Amniotic stem cell (primary cell): ENCODE measurements at places on chromosomes 6 and 20.
A peak's percentile ranks its signal among the peaks of the same experiment; 100 is the strongest.

- no peak for DNase-seq
These were observed 236.7 kb downstream of the TENT5A start for GRCh38 chr6:81515562-81516453.

GRCh38 chr6:34310817-34311216 lies 62.0 kb upstream of the SMIM29 start:
- DNase-seq: no peak

- no peak for DNase-seq
These were observed 77.7 kb downstream of the GJA10 start for GRCh38 chr6:89972025-89972381.

DNA sequence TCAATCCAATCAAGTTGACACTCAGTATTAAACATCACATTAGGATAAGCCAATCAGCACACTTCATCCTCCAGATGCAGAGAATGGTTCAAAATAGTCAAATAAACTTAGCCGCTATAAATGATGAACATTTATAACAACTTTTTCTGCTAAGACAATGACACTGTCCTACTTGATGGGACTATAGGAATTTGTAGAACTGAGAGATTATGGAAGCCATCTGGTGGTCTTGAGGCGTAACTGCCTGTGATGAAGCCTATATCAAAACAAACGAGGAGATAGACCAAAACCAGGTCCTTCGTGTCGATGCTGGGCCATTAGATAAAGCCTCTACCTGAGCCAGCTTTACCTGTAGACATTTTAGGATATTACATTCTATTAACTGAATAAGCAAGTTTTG lies 631.1 kb downstream of the COL12A1 start:
- no peak for DNase-seq

GRCh38 chr20:19473216-19473921 lies 260.9 kb downstream of the SLC24A3 start:
- DNase-seq: no peak

DNA sequence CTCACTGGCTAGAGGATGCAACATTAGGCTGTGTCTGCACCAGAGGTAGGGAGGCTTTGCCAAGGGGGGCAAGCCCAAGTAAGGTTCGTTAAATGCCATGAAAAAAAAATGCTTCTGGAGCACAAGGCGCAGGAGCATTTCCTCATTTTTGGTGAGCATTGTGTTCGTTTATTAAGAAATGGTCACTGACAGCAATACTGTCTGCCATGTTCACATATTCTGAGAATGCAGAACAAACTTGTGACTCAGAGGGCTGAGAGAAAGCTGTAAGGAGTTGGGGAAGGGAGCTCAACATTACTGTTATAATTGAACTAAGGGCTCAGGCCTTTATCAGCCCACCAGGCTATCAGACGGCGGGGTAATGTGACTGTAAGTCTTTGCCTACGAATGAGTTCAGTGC lies 465.4 kb upstream of the BTBD3 start:
- no peak for DNase-seq

- peak; percentile 25 for DNase-seq
These were observed 19.8 kb downstream of the NEDD9 start for GRCh38 chr6:11212664-11213063.

- no peak for DNase-seq
These were observed 5.5 kb upstream of the PKIB start for GRCh38 chr6:122604676-122605075.

- DNase-seq: no peak
These were observed 8.8 kb downstream of the PXDC1 start for GRCh38 chr6:3742426-3743344.

- no peak for DNase-seq
These were observed 111.0 kb downstream of the GJA10 start for GRCh38 chr6:90005048-90005827.

GRCh38 chr20:39876976-39877635 lies 811.9 kb downstream of the MAFB start:
- DNase-seq: no peak

- DNase-seq: no peak
These were observed 19.0 kb downstream of the DLL1 start for GRCh38 chr6:170271771-170272314.

GRCh38 chr6:75204217-75204958 lies 1.5 kb downstream of the COL12A1 start:
- DNase-seq: peak; percentile 86

DNA sequence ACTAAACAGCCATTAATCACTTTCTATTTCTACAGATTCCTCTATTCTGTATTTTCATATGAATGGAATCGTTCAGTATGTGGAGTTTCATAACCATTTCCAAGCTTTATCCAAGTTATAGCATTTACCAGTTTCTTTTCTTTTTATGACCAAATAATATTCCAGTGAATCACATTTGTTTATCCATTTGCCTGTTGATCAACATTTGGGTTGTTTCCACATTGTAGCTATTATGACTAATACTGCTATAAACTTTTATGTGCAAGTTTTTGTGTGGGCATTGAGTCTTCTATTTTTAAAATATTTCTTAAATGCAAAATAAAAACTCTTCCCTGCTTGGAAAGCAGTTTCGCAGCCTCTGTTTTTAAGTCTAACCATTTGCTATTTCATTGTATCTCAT lies 336.4 kb upstream of the OPRM1 start:
- DNase-seq: no peak

- DNase-seq: no peak
These were observed 56.7 kb downstream of the APCDD1L start for GRCh38 chr20:58458342-58459057.

GRCh38 chr6:107716688-107717089 lies 107.4 kb downstream of the SCML4 start:
- no peak for DNase-seq

DNA sequence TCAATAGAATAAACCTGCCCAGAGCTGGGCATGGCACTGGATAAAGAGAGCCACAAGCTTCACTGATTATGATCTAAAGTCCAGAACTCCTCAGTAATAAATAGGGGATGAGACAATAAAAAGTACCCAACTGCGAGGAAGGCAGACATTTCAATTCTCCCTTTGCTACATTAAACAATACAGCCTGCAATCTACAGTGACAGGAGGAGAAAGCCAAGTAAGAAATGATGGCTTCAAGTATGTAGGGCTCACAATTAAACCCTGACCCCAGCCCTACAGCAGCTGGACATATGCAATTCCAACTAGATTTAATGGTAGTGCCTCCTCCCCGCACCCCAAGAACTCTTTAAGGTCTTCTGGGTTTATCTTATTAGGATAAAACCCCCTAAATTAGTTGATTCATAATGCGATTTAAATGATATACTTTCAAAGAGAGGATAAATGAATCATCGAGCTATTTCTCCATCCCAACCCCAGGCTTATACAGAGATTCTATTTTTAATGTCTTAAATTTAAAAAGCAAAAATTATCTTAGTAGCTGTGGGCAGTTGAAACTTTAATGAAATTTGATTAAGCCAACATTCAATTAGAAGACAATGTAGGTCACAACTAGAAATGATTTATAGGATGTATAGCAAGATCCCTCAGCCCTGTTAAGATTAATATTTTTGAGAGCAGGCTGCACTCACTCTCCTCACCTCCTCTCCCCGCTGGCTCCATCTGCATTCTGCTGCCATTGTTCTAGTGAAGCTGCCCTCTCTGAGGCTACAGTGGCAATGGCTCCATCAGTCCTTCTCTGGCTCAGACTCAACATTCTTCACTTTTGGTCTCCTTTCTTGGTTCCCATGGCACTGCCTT lies 57.1 kb downstream of the OGFRL1 start:
- DNase-seq: no peak

DNA sequence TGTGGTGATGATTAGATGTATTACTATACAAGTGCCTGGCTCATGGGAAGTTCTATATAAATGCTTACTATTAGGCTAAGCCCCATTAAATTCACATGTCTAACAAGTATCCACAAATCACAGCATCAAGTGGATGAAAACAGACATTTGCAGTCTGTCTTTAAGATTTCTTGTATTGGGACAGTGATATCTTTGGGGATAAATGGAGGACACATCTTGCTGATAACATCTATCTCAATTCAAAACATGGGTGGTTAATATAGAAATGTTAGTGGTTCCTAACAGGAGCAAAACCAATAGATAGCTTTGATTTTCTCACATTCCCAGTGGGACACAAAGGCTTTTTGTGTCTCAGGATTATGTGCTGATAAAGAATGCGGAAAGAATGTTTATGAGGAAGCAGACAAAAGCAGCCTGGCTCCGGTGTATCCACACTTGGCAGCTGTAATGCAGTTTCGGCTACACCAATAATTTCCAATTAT lies 29.3 kb downstream of the PTPRK start:
- no peak for DNase-seq

- DNase-seq: no peak
These were observed 39.0 kb downstream of the MTRES1 start for GRCh38 chr6:107066697-107067659.

DNA sequence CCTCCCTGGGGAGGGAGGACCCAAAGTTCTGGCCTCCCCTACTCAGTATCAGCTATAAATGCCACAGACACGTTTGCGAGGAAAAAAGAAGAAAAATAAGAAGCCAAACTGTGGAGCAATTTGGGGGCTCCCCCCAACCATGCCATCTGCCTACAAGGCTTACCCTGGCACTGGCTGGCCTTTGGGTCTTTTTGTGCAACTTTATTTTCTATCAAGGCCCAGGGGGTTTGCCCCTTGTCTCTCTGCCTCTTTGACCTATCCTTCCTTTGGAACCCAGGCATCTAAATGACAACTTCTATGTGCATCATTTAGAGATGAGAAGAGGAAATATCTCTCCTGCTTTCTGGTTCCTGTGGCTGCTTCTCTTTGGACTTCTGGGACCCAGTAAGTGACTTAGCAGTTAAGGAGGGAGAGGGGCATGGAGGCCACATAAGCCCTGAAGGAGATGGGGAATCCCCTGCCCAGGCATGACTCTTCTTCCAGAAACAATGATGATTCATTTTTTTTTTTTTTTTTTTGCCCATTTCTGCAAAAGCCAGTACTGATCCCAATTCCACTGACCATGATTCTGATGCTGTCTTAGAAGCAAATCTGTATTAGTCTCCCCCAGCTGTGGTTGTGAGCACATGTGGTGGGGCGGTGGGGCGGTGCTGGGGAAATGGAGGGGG lies at the start of gene MUC22:
Gene MUC22 (plus strand): TSS at position 82 of the 668 bp plus-strand sequence. CDS start 233 bp downstream, at position 315.
- DNase-seq: peak; percentile 52

- no peak for DNase-seq
These were observed 61.6 kb upstream of the MRPS10 start for GRCh38 chr6:42279144-42279781.

DNA sequence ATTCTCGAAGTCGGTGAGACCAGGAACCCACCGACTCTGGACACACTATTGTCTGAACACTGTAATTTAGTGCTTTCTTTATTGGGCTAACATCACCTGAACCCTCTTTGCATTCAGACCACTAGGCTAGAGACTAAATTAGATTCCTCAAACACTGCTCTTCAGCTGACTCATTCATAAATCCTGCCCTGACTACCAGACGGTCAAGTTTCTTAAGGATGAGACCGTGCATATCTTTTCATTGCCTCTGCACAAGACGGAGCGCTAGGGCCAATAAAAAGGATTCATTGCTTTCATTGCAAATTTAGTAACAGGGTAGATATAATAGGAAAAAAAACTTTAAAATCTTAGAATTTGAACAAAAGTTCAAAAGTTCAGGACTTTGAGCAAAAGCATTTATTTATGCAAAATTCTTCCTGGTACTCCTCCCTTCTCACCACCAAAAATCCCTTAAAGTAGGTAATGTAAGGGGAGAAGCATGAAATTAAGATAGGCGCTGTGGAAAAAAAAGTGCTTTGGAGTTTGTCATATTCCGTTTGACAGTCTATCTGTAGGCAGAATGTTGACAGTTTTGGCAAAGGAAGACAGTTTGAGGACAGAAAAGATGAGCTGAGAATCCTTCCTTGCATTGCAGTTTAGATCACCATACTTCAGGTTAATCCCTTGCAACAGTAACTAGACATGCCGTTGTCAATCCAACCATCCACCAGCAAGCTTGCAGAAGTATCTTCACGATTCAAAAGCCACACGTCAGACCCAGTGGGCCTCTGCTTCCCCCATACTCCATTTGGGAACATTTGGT lies 328.6 kb upstream of the JARID2 start:
- DNase-seq: no peak

DNA sequence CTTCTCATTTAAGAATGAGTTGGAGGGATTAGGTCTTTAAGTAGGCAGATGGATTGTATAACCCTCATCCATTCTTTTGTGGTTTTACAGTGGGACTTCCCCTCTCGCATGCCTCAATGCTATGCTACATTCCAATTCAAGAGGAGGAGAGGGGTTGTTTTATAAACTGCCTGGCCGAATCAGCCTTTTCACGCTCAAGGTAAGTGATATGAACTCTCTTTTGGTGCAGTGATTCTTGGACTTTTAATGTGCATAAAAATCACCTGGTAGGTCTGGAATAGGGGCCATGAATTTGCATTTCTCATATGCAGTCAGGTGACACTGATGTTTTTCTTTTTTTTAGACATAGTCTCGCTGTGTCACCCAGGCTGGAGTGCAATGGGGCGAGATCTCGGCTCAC lies 10.8 kb downstream of the ASXL1 start:
- DNase-seq: no peak

DNA sequence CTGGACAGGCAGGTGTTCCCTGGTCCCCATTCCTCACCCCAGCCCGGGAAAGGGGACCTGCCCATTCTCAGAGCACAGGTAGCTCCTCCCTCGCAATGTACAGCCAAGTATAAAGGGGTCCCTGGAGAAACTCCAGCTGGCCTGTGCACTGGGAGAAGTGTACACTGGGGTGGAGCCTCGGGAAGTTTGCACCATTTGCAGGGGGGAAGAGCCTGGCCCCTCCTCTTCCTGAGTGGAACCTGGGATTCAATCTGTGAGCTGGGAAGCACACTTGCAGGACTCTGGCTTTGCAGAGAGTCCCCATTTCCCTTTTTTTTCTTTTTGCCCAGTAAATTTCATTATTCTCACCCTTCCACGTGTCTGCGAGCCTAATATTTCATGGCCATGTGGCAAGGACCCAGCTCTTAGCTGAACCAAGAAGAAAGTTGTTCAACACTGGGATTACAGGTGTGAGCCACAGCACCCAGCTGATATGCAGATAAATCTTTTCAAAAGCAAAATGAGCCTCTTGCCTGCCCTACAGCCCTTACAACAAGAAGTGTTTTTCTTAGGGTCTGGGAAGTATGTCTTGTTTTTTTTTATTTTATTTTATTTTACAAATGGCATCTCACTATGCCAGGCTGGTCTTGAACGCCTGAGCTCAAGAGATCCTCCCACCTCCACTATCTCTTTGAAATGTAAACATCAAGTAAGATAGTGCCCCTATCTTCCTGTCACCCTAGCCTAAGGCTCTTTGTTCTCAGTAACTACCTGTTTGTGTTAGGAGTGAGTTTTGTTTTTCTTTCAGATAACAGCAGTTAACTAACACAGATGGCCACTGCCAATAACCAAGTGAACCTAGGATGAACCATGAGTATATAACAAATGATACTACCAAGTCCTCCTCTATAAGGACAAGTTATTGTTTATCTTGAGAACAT lies 9.3 kb upstream of the RNGTT start:
- no peak for DNase-seq
